A549 (cell line): ENCODE measurements at places on chromosomes 1 and 21.

DNA sequence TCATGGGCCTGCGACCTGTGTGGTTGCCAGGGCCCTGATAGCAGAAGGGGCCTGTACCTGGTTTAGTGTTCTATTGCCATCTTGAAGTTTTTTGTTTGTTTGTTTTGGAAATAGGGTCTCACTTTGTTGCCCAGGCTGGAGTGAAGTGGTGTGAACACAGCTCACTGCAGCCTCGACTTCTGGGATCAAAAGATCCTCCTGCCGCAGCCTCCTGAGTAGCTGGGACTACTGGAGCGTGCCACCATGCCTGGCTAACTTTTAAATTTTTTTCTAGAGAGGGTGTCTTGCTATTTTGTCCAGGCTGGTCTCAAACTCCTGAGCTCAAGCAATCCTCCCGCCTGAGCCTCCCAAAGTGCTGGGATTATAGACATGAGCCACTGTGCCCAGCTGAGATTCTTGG lies 72.9 kb downstream of the UBE2T start:
- no peak for DNase-seq

- no peak for DNase-seq
These were observed 113.0 kb downstream of the PAPPA2 start for GRCh38 chr1:176575991-176576390.

DNA sequence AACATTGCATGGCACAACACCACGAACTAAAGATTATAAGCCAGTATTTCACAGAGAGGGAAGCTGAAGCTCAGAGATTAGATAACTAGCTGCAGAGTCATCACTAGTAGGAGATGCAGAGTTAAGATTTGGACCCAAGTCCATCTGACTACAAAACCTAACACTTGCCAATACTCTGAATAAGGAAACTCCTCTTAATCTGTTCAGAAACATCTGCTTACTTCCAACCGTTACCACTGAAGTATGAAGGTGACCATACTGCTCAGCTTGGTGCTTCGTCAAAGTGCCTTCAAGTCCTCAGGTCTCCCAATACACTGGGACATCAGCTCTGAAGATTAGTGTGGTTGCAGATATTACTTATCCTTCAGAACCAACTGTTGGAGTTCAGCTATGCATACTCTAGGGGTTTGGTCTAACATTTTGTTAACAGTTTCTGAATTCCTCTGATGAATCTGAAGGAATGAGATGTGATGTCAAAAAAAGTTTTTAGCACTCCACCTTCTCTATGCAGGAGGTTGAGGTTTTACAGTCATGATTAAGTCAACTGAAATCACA lies 179.6 kb downstream of the TPR start:
- DNase-seq: no peak

GRCh38 chr1:11731691-11732283 lies 4.1 kb upstream of the AGTRAP start:
- DNase-seq: no peak

DNA sequence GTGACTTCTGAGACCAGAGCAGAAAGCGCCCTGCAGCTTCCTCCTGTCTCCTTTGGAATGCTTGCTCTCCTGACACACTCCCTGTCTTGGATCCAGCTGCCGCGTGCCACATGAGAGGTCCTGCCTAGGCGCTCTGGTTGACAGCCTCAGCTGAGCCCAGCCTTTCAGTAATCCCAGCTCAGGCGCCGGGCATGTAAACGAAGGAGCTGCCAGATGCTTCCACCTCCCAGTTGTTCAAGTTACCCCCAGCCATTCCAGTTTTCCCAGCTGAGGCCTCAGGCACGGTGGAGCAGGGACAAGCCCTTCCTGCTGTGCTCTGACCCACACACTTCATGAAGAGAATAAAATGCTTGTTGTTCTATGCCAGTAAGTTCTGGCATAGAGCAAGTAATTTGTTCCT lies 14.3 kb upstream of the CD34 start:
- no peak for DNase-seq
